ENCODE measurements at places on chromosomes 5 and 9.

DNA sequence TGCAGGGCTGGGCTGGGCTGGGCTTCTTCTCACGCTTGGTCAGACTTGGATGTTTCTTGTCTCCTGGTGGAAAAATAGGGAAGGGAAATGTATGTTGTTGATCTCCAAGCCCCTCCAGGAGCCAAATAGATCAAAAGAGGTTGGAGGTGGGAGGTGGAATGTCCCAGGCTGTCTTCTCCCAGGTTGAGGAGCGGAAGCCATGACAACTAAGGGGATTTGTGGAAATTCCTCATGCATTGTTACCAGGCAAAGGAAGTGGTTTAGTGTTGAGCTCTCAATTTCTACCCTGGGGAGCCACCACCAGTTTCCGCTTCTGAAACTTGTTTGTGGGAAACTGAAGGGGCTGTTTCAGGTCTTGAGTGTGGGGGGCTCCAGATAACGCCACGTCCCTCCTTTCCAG is 79.0 kb downstream of the SPRY4 start:
- DNase-seq = no peak

- no peak for DNase-seq
Measured at GRCh38 chr5:76545184-76545583, 78.0 kb downstream of the F2RL2 start.

GRCh38 chr9:18739127-18739526 is 265.2 kb downstream of the ADAMTSL1 start:
- no peak for DNase-seq

GRCh38 chr9:109101202-109101595 is 18.5 kb downstream of the TMEM245 start:
- no peak for DNase-seq

GRCh38 chr5:170731052-170731451 is 52.5 kb upstream of the GABRP start:
- DNase-seq = no peak

DNA sequence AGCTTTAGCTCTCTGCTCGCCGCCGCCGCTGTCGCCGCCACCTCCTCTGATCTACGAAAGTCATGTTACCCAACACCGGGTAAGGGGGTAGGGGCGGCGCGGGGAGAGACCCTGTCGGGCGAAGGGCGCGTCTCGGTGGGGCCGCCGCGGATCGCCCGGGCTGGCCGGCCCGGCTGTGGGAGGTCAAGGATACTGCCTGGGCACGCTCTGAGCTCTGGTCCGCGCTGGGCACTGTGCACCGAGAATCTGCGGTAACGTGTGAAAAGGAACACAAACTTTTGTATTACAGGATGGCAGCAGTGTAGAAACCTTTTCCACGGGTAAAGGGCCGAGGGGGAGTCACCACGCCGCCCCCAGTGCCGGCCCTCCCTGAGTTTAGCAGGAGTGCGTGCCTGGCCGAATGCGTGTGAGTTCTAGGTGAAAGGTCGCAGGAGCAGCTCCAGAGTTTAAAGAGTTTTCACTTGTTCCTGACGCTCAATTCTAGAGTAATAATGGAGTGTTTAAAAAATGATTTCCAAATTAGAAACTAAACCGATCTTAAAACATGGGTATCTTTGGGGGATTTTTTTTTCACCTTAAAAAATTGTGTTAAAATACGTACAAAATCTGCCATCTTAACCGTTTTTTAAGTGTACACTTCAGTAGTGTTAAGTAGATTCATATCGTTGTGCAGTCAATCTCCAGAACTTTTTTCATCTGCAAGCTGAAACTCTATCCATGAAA is at the start of gene HSDL2:
Gene HSDL2 (plus strand): TSS at position 7 of the 723 bp plus-strand sequence. CDS start 56 bp downstream, at position 63.
- no peak for DNase-seq

DNA sequence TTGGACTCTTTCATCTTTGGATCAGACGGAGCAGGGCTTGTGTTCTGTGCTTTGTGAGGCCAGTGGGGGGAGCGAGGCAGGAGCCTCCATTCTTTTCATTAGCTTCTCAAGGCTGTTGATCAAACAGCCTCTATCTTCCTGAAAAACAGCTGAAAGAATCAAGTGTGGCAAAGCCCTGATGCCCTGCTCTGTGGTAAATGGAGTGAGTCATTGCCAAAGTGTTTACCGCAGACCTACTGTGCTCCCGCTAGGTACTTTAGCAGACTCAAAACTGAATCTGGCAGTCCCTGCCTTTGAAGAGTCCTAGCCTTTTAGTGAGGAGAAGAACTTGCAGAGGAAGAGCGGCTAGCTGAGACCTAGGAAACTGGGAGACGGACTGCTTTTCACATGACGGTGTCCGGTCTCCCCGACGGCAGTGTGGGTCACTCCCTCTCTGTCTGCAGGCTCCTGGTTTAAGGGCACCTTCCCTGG is 3.3 kb downstream of the ANKRD33B start:
- DNase-seq = no peak

DNA sequence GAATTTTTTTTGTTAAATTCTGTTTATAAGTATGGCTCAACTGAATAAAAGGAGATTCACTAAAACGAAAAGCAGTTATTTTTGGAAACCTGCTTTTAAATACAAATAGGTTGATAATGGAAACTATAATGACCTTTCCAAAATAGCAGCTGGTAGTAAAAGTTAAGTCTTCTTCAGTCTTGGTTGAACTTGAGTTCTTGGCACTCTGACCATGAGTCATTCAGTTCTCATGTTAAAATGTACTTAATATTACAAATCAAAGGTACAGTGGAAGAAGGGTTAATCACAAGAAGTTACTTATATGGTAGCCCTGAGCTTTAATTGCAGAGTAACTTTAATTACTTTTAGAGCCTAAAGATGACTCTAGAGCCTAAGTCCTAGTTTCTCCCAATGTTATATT is 62.1 kb downstream of the KLF9 start:
- no peak for DNase-seq

- DNase-seq = no peak
Measured at GRCh38 chr5:14977058-14977685, 105.6 kb upstream of the ANKH start.

DNA sequence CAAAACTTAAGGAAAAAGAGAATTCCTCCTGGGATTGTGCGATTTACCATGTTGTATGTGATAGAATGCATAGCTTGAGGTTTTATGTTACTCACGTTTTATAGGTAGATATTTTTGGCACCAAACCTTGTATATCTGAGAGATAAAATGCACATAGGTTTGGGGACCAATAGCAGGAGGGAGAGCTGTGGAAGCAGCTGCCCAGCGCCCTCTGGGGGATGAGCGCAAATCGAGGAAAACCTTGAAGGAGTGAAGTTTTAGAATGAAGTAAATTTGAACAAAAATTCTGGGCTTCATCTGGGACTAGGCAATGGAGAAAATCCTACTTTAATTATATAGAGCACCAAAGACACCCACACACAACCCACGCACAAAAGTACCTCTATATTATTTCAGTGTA is 197.0 kb downstream of the ADCY2 start:
- DNase-seq = no peak

DNA sequence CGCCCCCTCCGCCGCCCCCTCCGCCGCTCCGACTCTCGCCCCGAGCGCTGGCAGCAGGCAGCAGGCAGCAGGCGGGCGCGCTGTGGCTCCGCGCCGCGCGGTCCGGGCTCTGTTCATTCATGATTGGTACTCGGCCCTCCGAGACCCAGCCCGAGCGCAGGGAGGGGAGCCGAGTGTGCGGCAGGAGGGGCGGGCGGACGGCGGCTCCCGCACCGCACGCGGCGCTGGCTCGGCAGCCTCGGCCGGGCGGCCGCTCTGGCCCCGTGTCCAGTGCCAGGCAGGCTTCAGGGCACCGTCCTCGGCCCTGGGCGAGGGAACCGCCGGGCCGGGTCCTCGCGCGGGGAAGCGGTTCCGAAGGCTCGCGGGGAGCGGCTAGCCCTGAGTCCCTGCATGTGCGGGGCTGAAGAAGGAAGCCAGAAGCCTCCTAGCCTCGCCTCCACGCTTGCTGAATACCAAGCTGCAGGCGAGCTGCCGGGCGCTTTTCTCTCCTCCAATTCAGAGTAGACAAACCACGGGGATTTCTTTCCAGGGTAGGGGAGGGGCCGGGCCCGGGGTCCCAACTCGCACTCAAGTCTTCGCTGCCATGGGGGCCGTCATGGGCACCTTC is at the start of gene KCNIP1:
Gene KCNIP1 (plus strand): TSS at position 31 of the 607 bp plus-strand sequence.
- DNase-seq = no peak

GRCh38 chr9:108750661-108751215 is 105.0 kb downstream of the ACTL7B start:
- DNase-seq = no peak

All from iPS DF 19.7 (cell line).